Fibroblast of gingiva (primary cell): ENCODE measurements at places on chromosomes 7 and 10.

DNA sequence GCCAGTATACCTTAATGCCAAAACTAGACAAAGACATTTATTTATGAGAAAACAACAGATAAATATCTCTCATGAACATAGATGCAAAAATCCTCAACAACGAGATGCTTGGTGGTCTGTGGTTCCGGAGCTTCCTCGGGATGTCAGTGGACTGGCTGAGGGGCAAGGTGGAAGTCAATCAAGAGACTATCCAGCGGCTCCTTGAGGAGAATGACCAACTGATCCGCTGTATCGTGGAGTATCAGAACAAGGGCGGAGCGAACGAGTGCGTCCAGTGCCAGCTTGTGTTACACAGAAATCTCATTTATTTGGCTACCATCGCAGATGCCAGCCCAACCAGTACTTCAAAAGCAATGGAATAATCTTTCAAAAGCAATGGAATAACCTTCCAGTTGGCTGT lies 60.0 kb upstream of the PARD3 start:
- no peak for DNase-seq

GRCh38 chr10:120253131-120253530 lies 203.9 kb upstream of the PLPP4 start:
- DNase-seq = no peak

GRCh38 chr7:69429911-69430383 lies 168.3 kb upstream of the AUTS2 start:
- no peak for DNase-seq

DNA sequence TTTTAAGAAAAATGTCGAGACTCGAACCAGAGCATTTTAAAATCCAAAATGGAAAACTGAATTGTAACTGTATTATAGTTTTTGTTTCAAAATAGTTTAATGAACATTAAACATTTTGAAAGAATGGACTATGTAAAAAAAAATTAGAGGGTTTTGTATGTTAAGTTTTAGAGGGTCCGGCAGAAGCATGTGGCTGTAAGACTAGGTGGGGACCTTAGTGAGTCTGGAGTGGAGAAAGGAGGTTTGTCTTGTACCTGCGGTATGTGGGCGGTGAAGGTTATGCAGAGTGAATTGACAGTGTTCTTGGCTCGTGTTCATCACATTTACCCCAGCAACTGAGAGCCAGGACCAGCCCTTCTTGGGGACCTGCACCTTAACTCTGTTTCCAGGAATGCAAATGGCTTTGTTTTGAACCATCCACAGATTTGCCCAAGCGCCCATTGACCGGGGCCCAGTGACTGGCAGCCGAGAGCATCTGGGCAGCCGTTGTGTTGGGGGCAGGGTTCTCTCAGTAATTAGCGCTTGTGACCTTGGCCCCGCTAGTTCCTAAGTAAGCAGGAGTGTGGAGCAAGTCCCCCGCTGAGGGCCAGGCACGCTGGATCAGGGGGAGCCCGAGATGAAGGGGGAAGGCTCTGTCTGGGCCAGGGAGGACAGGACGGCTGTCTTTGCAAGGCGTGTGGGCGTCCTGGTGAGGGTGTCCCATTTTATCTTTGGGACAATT lies 1.4 kb upstream of the KLF6 start:
- peak; percentile 48 for DNase-seq

GRCh38 chr7:155298288-155298833 lies 683 bp downstream of the INSIG1 start:
- DNase-seq = no peak

DNA sequence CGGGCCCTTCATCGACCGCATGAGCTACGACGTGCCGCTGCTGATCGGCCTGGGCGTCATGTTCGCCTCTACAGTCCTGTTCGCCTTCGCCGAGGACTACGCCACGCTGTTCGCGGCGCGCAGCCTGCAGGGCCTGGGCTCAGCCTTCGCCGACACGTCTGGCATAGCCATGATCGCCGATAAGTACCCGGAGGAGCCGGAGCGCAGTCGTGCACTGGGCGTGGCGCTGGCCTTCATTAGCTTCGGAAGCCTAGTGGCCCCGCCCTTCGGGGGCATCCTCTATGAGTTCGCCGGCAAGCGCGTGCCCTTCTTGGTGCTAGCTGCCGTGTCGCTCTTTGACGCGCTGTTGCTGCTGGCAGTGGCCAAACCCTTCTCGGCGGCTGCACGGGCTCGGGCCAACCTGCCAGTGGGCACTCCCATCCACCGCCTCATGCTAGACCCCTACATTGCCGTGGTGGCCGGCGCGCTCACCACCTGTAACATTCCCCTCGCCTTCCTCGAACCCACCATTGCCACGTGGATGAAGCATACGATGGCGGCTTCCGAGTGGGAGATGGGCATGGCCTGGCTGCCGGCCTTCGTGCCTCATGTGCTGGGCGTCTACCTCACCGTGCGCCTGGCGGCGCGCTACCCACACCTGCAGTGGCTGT lies 1.2 kb downstream of the SLC18A3 start:
- DNase-seq = no peak

DNA sequence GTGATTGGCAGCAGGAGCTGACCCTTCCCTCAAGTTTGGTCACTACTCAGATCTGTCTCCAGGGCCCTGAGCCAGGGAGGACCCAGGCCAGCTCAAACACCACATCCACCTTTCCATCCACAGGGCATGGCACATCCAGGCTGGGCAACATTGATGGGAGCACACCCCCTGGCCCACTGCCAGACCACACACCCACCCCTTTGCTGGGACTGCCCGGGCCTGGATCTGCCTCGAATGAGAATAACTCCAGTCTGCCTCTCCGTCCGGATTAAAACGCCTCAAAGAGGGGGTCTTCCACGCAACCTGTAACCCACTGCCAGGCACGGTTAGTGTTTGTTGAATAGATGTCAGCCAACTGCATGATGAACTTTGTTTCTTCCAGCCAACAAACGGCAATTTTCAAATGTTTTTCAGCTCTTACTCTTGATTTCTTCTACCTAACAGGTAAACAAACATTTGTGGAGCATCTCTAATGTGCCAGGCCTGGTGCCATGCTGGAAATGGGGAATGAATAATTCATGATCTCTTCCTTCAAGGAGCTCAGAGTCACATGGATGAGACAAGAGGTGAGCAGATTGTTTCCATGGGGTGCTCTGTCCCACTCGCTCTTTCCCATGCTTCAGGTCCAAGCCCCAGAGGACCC lies 41.0 kb upstream of the CHST15 start:
- no peak for DNase-seq

DNA sequence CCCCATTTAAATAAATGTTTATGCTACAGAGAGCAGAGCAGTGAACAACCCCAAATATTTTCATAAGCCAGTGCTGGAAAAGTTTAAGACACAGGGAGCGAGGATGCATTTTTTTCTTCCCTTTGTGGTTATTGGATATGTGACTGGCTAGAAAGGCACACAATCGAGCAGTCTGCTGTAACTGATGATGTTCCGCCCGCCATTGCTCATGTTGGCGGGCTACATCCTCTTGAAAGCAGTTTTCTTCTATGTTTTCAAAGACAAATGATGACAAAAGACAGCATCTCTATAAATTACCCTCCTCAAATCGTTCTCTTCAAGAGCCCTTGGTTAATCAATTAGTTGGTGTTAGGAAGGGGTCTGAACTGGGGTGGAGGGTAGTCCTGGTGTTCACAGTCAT lies 269.8 kb downstream of the SKAP2 start:
- no peak for DNase-seq

DNA sequence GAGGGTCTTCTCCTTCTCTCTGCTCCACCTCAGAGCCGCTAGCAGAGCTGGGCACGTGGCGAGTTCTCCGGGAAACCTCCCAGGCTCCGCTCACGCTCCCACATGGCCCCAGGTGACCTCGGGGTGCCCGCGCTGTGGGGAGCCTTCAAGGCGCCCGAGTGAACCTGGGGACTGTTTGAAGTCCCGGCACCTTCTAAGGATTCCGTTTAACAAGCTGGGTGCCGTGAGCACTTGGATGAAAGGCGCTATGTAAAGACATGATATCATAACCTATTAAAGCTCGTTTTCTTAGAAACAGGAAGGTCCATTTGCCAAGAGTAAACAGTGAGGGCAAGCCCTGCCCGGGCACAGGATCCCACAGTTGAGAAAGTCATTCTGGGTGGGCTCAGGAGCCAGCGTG lies 15.8 kb upstream of the MYL10 start:
- DNase-seq = no peak

DNA sequence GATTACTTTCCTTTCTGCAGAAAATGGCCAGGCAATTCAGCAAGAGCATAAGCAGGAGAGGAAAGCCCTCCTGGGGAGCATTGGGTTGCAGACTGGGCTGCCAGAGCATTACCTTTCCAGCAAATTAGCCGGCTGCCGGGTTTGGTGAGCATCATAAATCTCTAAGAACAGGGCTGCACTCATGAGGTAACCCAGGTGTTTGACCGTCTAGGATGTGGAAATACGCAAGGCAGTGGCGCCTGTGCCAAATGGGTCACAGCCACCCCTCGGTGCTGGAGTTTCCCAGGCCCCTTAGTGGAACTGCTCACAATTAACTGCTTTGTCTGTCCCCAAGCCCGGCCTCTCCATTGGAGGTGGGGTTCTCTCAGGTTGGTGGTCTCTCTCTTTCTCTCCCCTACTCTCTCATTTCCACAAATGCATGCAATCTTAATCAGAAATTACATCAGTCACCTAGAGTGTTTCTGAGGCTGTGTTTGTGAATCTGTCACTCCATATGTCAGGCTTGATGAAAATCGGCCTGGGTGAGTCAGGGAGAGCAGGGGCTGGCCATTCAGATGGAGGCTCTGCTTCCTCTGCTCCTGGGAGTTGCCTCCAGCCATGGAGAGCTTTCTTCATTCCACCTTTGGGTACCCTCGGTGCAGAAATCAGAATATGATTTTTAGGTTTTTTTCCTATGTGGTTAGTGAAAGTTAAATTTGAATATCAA lies 26.7 kb downstream of the PTN start:
- no peak for DNase-seq

DNA sequence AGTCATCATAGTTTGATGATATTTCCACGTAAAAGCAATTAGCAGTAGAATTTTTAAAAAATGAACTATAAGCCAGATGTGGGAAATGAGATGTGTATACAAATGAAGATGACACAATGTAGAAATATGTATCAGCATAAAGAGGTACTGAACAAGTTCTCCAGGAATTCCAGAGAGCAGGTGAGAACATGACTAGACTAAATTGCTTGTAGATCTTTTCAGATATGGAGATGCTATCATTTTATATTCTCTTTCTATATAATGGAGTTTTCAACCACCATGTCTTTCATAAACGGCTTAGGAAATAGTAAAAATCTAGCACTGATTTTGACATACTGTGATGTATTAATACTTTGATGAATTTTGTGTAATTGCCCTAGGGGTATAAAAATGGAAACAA lies 130.9 kb downstream of the SEMA3D start:
- DNase-seq = no peak

DNA sequence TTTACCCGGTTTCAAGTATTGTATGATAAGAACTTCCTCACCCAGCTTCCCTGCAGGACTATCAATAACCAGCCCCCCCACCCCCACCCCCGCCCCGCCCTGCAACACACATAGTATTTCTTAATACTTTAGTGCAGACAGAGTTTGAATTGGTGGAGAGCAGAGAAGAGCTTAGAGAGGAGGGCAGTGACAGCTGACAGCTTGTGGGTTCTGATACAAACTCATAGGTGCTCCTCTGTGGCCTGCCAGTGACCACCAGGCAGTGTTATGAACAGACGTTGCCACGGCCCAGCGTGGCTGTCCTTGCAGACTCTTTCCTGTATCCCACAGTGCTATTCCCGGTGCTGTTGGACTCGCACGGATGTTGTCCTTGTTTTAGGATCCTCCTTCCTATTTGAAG lies 186.9 kb upstream of the ADO start:
- no peak for DNase-seq

DNA sequence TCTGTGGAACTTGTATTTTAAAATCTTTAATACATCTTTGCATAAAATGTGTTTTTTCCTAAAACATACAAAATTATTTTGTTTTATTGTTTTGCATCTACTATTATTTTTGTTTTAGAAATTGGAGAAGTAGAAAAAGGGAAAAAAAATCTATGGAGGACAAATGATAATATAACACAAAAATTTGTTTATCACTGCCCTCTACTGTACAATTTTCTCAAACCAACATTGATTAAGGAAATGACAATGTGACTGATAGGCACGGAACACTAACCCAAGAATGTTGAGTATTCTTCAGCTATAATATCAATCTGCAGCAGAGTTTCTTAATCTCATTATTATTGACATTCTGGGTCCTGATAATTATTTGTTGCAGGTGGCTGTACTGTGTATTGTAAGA lies 9.5 kb upstream of the ING3 start:
- no peak for DNase-seq

GRCh38 chr7:138602451-138602850 lies 98.7 kb downstream of the SVOPL start:
- no peak for DNase-seq

GRCh38 chr10:51010977-51011376 lies 63.3 kb upstream of the PRKG1 start:
- DNase-seq = peak; percentile 13

DNA sequence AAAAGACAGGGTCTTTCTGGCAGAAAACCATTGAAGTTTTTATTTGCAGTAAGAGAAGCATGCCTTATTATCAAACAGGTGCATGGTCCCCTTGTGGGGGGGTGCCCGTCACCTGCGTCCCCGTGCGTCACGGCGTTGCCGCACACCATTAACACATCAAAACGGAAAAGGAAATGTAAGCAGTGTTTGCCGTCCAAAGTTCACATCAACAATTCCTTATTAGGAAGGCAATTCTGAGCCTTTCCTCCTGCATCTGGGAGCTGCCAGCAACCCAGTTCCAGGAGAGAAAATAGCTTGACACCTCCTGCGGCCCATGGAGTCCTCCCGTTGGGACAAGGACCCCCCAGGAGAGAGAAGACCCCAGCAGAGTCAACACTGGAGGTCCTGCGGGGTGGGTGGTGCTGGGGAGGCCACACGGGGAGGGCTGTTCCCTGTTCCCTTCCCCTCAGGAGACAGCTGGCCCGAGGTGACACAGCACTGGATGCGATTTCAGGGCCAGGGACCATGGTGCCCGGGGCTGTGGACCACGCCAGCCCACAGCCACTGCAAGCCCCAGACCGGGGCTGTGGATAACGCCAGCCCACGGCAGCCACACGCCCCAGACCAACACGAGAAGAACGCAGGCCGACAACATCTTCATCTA lies 39.5 kb downstream of the DIP2C start:
- DNase-seq = no peak

DNA sequence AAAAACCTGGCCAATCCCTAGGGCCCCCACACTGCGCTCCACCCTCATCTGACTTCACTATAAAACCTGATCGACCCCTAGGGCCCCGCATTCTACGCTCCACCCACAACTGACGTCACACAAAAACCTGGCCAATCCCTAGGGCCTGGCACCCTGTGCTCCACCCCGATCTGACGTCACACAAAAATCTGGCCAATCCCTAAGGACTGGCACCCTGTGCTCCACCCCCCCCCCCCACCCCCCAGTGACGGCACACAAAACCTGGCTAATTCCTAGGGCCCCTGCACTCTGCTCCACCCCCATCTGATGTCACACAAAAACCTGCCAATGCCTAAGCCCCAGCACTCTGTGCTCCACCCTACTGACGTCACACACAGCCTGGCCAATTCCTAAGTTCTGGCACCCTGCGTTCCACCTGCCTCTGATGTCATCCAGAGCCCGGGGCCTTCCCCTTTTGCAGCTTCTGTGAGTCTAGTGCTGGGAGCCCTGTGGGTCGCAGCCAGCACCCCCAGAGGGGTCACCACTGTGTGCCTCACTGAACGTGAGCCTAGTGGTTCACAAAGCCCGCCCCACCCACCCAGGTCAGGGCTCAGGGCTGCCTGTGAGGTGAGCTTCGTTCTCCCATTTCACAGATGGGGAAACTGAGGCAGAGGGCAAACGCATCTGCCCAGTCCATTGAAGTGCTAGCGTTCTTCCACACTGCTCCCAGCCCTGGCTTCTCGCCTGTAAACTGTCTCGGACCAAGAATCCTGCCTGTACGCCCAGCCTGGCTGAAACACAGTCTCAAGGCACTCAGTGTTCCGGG lies 40.6 kb downstream of the MICALL2 start:
- DNase-seq = no peak
